Non-pigmented ciliary epithelial cell (primary cell): ENCODE measurements at places on chromosomes 1 and 21.

- no peak for DNase-seq
These were observed 43.0 kb downstream of the MATN1 start for GRCh38 chr1:30680429-30680828.

DNA sequence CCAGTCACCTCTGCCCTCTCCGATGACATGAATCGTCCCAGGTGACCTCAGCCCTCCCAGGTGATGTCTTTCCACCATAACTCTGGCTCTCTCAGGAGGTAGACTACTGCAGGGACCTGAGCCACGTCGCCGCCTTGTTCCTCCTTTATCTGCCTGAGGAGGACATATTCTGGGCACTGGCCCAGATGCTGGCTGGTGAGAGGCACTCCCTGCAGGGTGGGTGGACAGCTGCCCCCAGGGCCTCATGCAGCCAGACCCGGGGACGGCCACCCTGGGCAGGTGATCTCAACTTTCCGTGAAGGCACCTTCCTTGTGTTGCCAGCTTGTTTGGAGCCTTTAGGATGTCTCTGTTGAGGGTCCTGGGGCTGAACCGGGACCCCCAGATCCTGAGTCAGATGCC, 13.9 kb upstream of the ZBTB17 start:
- DNase-seq, result no peak

DNA sequence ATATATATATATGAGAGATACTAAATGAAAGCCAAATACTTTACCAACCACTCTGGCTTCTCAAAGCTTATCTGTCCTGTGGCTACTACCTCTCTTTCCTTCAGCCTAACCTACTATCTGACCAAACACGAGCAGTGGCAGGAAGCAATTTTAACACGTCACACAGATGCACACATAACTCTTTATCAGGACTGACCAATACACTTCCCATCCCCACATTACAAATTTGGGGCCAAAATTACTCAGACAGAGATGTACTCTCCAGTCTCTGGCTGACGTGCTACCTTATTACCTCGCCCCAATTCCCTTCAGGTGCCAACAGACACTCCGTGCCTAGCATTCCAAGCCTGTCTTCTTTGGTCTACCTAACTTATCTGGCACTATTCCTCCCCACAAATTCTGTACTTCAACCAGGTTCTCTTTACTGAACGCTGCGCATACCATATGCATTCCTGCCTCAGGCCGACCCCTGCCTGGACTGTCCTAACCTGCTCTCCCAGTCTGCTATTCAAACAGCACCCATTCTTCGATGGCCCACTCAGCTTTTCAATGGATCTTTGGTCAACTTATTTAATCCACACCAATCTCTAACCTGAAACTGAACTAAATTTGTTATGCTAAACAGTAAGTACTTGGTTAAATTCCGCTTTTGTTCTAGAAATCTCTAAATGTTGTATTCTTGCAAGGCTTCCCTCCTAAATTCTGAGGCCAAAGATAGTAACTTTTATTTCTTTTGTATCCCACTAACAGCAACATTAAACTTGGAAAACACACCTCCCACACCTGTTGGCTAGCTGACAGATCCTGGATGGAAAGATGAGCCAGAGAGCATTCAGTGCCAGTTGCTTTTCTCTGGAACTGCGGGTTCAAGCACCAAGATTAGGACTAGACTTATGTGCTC, 27.9 kb downstream of the RERE start:
- DNase-seq, result no peak

DNA sequence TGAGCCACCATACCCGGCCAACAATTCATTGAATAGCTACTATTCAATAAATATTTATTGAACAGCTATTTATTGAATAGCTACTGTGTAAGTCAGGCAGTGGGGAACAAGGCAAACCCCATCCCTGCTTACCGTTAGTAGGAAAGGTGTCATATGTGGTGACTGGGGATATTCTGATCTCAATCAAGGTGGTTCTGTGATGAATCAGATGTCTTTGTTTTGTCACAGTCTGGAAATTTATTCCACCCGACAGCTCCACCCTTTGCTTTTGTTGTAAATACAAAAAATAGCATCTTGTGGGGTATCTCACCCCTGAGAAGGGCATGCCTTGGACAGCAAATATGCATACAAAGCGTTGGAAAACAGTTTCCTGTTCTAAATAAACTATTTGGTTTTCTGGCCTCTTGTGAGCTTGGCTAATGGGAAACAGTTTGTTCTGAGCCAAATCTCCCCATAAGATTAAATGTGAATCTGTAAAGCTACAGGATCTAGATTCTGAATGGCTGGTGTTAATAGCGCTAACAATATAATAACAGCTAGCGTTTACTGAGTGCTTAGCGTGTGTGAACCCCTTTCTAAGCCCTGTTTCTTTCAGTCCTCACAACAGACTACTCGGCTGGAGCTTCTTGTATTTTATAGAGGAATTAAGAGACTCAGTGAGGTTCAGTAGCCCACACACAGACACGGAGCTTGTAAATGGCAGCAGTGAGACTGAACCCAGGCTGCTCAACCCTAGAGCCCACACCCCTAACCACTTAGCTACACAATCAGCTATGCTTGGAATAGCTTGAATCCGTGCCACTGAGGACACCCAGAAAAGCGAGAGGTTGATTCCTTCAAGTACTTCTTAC, 5.5 kb downstream of the PDPN start:
- no peak for DNase-seq

DNA sequence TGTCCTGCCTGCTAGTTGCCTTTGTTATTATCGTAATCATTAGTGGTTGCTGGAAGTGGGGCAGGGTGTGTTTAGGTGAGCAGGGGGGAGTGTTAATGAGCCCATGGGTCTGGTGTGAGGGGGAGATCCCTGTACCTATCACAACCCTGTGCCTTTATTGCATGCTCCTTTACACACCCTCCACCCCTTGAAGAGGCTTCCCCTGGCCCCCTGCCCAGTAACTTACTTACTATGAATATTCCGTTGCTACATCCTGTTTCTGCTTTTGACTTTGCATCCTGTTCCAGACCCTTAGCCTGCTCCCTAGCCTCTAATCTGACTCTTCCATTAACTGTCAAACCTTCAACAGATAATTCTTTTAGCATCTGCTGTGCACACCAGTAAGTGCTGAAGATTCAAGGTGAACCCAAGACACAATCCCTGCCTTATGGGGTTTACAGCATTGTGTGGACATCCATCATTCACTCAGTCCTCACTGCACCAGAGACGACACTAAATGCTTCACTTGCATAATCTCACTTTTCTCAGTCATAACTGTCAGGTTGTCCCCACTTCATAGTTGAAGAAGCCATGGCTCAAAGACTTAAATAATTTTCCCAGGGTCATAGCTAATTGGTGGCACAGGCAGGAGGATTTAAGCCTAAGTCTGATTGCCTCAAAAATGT, 47.9 kb downstream of the CDC7 start:
- no peak for DNase-seq

DNA sequence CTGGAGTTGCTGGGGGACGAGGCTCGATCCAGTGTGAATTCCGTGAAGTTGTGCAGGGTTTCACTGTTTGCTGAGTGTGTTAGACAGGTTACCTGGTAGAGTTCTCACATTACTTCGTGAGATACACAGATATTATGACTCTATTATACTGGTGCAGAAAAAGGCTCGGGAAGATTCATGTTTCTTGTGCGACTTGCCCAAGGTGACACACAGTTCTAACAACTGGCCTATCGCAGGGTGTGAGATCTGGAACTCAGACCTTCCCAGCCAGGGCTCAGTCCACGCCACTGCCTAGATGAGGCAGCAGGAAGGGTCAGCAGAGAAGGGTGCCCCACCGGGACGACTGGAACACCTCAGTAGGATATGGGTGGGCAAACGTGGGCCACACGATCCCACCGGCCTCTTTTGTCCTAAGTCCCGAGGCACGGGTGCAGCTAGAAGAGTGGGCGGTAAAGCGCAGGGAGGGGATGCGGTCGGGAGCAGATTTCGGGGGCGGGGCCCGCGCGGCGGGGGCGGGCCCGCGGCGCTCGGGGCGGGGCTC, 296 bp upstream of the RNPEP start:
- no peak for DNase-seq

GRCh38 chr1:238232084-238232710, 341.5 kb upstream of the ZP4 start:
- no peak for DNase-seq

DNA sequence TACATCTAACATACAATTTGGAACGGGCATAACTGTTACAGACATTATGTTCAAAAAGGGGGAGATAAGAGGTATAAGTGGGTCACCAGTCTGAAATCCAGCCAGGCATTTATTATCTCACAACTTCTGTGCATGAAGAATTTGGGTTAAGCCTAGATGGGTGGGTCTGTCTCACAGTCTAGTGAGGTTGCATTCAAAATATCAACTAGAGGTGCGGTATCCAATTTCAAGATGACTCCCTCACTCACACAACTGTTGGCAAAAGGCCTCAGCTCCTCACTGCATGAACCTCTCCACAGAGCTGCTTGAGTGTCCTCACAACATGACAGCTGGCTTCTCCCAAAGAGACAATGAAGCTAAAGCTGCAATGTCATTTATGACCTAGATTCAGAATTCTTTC, 4.7 kb downstream of the AUNIP start:
- DNase-seq, result no peak

- DNase-seq, result no peak
These were observed 5.5 kb upstream of the ANKRD65 start for GRCh38 chr1:1426496-1427105.

DNA sequence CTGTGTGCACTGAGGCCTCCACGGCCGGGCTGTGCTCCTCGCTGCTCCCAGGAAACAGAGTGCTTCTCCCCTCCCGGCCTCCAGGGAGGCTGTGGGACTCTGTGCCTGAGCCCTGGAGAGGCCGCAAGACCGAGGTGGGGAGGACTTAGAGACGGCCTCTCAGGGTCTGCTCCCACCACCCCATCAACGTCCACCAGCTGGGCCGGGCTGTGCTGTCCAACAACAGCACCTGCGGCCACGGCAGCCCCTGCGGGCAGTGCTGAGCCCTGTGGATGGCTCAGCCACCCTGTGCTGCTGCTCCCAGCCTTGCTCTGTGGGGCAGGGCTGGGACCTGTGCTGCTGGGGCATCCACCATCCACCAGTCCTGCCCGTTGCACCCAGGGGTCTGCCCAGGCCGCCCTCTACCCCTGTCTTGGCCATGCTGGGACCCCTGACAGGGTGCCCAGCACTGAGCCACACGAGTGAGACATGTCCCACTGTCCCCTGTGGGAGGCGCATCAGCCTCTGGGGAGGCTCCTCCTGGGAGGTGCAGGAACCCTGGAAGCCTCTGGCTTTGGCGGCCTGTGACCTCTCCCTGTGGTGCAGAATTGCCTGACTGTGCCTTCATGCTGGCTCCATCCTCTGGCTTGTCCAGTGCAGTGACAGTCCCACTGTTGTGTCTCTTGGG, 31.2 kb upstream of the LRRC3 start:
- no peak for DNase-seq
